Activated naive CD4-positive, alpha-beta T cell treated with anti-CD3 and anti-CD28 coated beads, Interleukin-2, amount 50 U/mL, for 72 hours (primary cell): ENCODE measurements at places on chromosomes 11 and 22.
A peak's percentile ranks its signal among the peaks of the same experiment; 100 is the strongest.

DNA sequence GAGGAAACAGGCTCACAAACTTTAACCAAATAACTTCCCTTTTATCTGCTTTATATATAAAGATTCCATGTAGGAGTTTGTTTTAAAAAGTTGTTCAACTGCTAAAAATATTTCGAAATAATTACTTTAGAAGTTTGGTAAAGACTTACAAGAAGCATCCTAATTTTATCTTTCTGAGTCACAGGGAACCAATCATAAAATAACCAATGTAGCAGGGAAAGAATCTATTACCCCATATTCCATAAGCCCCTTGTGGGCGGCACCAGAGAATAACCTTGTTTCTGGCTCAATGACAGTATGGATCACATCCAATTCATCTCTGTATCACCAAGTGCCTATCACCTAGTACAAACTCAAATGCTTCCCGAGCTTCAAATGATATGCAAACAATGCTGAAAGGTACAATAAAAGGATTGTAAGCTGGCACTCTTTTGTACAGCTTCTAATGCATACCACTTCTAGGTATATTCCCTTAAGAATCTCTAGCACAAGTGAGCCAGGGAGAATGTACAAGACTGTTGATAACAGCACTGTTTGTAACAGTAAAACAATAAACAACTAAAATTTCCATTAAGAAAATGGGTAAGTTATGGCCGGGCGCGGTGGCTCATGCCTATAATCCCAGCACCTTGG, 158.4 kb downstream of the ATG16L2 start:
- no peak for DNase-seq

DNA sequence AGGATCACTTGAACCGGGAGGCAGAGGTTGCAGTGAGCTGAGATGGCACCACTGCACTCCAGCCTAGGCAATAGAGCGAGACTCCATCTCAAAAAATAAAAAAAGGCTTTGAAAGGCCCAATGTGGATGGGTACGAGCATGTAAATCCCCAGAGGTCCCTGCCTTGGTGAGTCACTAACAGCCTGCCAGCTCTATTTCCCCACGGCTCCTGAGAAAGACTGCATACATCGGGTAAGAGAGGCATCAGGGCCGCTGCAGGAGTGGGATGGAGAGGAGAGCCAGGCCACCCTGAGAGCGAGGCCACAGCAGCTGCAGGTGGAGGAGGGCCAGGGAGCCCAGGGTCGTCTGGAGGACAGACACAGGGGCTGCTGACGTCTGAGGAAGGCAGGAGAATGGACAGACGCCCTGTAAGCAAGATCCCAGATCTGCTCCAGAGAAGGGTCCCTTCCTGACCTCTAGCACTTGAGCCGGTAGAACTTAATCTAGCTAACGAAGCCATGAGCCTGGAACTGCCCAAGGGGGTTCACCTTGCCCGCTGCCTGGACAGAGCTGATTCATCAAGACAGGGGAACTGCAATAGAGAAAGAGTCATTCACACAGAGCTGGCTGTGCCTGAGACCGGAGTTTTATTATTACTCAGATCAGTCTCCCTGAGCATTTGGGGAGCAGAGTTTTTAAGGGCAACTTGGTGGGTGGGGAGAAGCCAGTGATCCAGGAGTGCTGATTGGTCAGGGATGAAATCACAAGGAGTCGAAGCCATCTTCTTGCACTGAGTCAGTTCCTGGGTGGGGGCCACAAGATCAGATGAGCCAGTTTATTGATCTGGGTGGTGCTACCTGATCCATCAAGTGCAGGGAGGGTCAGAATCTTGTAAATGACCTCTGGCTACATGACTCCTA, 5.1 kb upstream of the KRTAP5-9 start:
- peak; percentile 63 for DNase-seq

DNA sequence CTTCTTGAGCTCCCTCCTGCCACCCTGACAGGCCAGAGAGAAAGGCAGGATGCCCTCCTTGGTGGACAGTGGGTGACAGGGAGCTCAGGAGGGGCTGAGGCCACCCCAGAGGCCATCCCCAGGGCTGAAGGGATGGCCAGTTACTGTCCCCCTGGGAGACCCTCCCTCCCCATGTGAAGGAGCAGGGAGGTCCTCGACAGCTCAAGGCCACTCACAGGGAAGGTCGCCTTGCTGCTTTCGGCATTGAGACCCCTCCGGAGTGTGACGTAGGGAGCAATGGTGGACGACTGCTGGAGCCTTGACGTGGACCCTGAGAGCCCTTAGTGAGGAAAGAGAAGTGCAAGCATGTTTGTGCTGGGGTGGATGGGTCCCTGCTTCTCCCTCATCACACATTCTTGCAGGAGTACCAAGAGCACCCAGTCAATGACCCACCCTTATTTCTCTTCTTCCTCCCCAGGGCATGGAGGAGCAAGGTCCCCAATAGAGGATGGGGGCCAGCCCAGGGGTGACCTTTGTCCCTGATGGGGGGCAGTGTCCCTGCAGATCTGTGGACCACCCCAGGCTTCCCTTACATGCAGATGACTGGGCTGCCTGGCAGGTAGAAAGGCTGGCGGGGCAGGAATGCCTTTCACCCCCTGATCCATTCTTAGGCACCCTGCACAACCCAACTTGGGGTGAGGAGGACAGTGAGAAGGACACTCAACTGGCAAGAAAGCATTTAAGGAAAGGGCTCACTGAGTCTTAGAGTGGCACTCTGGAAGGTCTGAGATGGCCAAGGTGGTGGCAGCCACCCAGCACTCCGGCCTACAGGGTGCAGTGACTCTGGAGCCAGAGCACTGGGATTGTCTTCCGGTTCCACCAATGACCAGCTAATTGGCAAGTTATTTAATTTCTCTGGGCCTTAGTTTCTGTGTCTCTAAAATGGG, 51.4 kb downstream of the C11orf58 start:
- DNase-seq, result no peak

GRCh38 chr11:130001461-130002351, 929 bp downstream of the PRDM10 start:
- peak; percentile 73 for DNase-seq

- DNase-seq, result no peak
Observed at GRCh38 chr11:82998697-82999096, 73.0 kb downstream of the RAB30 start.
